ENCODE measurements at places on chromosomes 3 and 15.

DNA sequence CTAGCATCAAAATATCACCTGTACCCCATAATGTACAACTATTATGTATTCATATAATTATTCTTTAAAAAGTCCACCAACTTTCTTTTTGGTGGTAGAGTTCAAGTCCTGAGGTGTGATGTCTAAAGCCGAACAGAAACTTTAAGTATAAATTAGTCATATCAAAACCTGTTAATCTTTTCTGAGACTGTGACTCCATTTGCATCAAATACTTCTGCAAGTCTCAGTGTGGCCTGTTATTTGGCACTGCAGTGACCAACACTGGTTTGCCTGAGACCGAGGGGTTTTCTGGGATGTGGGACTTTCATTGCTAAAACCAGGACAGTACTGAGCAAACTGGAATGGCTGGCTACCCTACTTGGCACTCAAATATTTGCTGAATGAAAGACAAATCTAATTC lies 7.3 kb downstream of the NGLY1 start:
- no peak for DNase-seq

- DNase-seq = no peak
These were observed 13.8 kb downstream of the TMEM266 start for GRCh38 chr15:76073554-76073953.

GRCh38 chr3:189502256-189502655 lies 128.9 kb upstream of the TP63 start:
- no peak for DNase-seq

- no peak for DNase-seq
These were observed 5.8 kb upstream of the RARRES1 start for GRCh38 chr3:158737976-158738615.

GRCh38 chr3:49512781-49513355 lies 41.4 kb upstream of the BSN start:
- DNase-seq = no peak

- DNase-seq = no peak
These were observed 133.0 kb downstream of the XXYLT1 start for GRCh38 chr3:195137638-195138588.

- DNase-seq = no peak
These were observed 64.8 kb upstream of the THSD4 start for GRCh38 chr15:71050461-71050860.

DNA sequence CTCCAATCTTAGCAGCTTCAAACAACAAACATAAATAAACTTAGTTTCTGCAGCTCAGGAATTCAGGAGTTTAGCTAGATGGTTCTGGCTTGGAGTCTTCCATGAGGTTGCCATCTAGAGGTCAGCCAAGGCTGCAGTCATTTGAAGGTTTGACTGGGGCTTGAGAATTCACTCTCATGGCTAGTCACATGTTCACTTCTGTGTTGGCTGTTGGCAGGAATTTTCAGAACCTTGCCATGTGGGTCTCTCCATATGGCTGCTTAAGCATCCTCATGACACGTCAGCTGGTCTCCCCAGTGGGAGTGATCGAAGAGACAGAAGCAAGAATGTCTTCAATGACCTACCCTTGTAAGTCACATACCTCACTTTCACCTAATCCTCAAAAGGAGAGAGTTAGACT lies 269.2 kb upstream of the CNTN3 start:
- no peak for DNase-seq

DNA sequence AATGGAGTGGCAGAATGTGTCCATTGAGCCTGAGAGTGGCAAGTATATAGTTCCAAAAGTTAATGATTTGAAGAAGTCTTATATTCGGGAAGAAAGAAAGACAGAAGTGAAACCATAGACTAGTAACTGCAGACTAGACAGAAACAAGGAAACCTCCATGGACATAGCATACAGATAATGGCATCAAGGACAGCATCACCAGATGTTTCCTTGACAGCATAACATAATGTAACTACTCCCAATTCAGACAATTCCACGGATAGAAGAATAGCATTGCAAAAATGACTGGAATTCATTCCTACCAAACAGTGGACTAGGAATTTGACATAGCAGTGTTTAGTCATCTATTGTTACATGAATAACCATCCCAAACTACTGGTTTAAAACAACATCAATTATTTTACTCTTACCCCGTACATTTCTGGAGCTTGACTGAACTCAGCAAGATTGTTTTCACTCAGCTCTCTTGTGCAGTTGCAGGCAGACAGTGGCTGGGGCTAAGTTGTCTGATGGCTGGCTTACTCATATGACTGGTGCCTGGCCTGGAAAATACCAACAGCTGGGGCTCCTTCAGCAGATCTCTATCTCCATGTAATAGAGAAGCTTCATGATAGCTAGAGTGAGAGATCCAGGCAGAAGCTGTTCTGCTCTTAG lies 109.7 kb upstream of the GADL1 start:
- no peak for DNase-seq

DNA sequence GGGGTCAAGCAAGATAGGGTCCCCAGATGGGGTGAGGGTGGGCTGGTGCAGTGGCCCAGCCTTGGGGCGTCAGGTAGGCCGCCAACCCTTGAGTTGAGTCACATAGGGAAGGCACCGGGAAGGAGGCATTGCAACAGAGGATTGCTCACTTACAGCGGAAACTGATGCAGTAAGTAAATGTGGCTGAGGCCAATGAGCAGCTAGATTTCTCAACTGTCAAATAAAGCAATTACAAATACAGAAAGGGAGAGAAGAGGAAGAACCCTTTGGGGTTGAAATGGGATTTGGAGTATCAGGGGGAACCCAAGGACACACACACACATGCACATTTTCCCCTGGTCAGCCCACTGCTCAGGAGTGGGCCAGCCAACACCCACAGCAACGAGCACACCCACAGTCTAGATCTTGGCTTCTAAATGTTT lies 44.0 kb downstream of the CHSY1 start:
- DNase-seq = no peak

- DNase-seq = no peak
These were observed 124.2 kb downstream of the EEFSEC start for GRCh38 chr3:128277378-128278069.

GRCh38 chr15:49902685-49903501 lies 216.1 kb downstream of the ATP8B4 start:
- DNase-seq = no peak

- no peak for DNase-seq
These were observed 99.1 kb upstream of the SMAD3 start for GRCh38 chr15:66966256-66966655.

DNA sequence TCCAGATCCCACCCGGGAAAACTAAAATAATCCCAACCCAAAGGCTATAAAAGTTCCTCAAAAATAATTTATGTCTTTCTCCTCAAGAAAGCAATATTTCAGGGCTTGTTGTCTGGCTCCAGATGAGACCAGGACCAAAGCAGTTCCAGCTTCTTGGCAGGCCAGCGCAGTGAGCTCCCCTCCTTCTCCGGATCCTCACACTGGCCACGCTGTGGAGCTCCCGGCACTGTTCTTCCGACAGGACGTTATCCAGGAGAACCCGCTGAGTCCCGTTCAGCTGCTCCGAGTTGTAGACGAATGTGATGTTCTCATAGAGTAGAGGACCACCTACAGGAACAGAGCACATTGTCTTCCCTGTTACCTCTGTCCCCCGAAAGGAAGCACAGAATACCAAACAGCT lies 146.3 kb downstream of the P3H2 start:
- no peak for DNase-seq

- DNase-seq = no peak
These were observed 87.3 kb upstream of the OXTR start for GRCh38 chr3:8856721-8857120.

- no peak for DNase-seq
These were observed 847.4 kb downstream of the IGSF11 start for GRCh38 chr3:118187221-118187620.

- DNase-seq = peak; percentile 42
These were observed 79.3 kb downstream of the ATP10A start for GRCh38 chr15:25783607-25784540.

GRCh38 chr3:183584246-183584913 lies 28.9 kb upstream of the KLHL6 start:
- no peak for DNase-seq

- no peak for DNase-seq
These were observed 71.4 kb downstream of the ITGB5 start for GRCh38 chr3:124815781-124816180.

GRCh38 chr15:84752700-84753099 lies 4.3 kb downstream of the ZNF592 start:
- no peak for DNase-seq

DNA sequence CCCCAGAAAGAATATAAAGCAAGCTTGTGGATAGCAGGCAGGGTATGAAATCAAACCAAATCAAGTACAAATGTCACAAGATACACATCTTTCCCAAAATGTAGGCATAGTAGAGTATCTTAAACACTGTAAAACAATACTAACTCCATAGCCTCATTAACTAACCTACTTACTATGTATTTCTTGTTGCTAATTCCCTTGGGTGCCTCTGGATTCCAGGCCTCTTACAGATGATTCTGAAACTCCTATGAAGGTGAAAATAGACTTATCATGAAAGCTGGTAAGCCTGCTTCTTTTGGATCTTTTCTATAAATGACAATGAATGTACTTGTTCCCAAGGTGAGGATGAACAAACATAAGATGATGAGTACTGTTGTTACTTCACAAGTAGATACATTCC lies 93.8 kb downstream of the FRMD5 start:
- DNase-seq = no peak

DNA sequence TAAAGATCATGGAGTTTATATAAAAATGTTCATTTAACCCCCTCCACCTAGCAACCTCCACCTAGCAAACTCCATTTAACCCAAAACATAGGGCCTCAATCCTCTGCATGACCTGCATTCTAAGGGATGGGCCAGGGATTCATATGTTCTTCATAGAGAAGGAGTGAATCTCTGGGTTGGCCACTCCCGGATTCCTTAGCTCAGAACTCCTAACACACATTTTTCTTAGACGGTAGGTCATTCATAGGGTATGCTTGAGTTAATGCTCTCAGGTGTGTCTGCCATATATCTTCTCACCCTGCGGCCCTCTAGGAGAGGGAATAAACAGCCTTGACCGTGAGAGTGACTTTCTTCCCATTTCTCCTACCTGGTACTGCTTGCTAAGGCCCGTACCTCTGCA lies 102.0 kb upstream of the IGSF10 start:
- no peak for DNase-seq

DNA sequence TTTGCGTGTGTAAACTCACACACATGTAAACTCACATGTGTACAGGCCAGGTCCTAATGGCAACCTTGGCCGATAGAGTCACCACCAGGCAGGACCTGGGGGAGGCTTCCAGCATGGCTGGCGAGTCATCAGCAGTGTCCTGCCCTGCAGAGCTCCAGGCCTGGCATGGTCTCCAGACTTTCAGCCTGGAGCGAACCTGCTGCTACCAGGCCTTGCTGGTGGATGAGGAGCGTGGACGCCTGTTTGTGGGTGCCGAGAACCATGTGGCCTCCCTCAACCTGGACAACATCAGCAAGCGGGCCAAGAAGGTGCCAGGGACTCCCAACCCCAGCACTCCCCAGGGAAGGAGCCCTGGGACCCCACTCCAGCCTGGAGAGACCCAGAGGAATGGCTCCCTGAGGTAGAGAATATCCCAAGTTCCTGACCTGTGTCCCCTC lies 1.0 kb downstream of the SEMA3B start:
- DNase-seq = no peak

DNA sequence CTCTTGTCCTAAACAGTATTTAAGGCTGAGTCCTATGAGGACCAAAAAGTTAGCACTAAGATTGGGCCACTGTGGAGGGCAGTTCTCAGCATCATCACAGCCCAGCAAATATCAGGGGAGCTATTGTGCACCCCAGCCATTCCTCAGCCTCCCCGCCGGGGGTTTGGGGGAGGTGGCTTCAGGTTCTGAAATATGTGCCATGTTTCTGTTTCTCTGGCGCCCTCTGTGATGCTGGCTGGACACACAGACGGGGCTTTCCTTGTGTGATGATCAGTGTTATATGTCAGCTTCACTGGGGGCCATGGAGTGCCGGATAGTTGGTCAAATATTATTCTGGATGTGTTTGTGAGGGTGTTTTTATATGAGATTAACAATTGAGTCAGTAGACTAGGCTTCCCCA lies 106.8 kb downstream of the GABRG3 start:
- no peak for DNase-seq

DNA sequence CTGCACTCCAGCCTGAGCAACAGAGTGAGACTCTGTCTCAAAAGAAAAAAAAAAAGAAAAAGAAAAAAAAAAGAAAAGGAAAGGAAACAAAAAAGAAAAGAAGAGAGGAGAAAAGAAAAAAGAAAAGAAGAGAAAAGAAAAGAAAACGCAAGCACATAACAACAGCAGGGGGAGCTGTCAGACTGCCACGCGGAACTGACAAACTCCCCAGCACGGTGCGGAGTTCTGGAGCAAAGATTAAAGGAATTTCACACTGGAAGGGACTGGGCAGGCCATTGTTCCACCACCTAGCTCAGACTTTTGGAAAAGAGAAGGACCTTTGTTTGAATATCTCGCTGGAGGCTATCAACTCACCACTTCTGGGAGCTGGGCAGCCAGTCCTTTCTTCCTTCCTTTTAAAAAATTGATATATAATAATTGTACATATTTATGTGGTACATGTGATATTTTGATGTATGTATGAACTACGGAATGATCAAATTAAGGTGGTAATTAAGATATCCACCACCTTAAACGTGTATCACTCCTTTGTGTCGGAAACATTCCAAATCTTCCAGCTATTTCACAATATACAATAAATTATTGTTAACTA lies 40.5 kb downstream of the DPPA2 start:
- no peak for DNase-seq

GRCh38 chr3:156382458-156383346 lies 172.2 kb downstream of the SSR3 start:
- no peak for DNase-seq

GRCh38 chr3:159632851-159633250 lies 355.8 kb upstream of the IL12A start:
- no peak for DNase-seq

- no peak for DNase-seq
These were observed 206.1 kb downstream of the SV2B start for GRCh38 chr15:91306144-91306543.

GRCh38 chr15:38905632-38906031 lies 341.0 kb upstream of the RASGRP1 start:
- no peak for DNase-seq

- no peak for DNase-seq
These were observed 4.6 kb downstream of the SNUPN start for GRCh38 chr15:75620841-75621391.

- DNase-seq = no peak
These were observed 28.0 kb downstream of the MYZAP start for GRCh38 chr15:57619746-57620145.
